ENCODE measurements at places on chromosomes 6 and 20. TPM values are rescaled to one million over a fixed set of nuclear protein-coding genes. Genes with fewer than 3 reads are reported as not detected.

DNA sequence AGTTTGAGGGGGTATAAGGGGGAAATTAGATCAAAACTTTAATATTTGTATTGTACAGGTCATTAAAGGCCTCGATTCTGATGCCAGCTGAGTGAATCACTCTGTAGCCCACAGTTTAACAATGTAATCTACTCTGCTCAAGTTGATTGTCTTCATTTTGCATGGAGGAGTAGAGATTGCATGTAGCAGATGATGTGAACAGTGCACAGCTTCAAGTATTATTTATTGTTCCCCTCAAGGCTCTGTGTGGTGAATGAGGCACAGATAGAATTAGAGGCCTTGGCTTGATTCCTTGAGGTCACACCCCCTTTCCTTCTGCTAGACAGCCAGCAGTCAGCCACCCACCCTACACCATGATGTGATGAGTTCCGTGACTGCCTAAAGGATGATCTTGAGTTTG lies 38.1 kb downstream of the TXLNB start:
- no peak for DNase-seq

DNA sequence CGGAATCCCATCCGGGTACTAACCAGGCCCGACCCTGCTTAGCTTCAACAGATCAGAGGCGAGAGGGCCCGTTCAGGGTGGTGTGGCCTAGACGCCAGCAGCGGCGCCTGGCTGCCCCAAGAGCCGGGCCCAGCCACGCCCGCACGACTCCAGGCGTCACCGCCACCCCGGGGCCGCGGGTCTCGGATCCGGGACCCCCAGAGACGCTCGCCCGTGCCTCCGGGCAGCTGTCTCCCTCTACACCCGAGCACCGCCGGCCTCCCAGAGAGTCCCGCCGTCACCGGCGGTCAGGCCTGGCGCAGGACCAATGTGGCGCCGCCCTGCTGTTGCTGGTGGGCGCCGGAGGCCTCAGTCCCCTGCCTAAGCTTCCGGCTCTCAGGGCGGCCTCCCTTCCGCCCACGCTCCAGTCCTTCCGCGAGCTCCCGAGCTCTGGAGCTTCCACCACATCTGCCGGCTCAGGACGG lies 441.2 kb upstream of the DEFB115 start:
- no peak for DNase-seq

- no peak for DNase-seq
Measured at GRCh38 chr20:42204109-42204660, 586.0 kb upstream of the CHD6 start.

GRCh38 chr6:91926827-91927226 lies 1340.0 kb upstream of the MAP3K7 start:
- DNase-seq: no peak

DNA sequence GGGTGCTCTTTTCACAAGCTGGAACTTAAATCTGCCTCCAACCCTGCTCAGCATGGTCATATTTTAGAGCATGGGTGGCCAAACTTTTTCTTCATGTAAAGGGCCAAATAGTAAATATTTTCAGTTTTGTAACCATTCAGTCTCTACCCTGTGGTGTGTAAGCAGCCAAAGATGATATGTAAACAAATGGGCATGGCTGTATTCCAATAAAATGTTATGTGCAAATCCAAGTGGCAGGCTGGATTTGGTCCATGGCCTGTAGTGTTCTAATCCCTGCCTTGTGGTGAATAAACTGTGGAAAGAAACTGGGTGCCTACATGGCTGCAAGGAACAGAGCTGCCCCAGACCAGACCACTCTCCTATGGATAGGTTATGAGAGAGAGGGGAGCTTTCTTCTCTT lies 32.7 kb downstream of the OGFRL1 start:
- no peak for DNase-seq

Gene HLA-DRB5
- total RNA-seq: 6.1 TPM
